ENCODE measurements at places on chromosomes 5 and 9.

DNA sequence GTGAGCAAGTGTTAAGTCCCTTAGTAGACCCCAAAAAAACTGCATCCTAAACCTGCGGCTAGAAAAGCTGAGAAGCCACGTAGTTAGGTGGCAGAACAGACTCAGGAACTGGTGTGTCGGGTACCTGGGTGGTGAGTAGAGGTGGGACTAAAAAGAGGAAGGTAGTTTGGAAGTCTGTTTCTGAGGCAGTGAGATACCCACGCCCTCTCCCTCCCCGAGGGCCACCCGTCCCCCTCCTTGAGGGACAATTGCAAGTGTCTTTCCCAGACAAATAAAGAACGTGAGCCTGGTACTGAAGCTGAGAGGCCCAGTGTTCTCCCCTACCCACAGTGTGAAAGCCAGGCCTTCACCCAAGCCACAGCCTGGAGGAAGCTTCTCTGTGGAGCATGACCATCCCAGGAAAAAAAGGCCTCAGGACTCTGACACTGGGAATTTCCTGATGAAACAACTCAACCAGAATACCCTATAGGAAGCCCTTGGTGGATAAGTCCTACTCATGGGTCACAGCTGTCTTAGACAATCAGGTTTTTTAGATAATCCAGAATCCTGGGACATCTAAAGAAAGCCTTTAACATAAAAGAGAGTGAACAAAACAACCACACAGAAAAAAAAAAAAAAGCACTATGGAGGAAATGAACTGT, 7.0 kb upstream of the CD74 start:
- DNase-seq, result no peak

GRCh38 chr9:18331310-18331684, 142.7 kb upstream of the ADAMTSL1 start:
- no peak for DNase-seq

- DNase-seq, result no peak
Measured at GRCh38 chr9:27194401-27195091, 85.5 kb downstream of the TEK start.

DNA sequence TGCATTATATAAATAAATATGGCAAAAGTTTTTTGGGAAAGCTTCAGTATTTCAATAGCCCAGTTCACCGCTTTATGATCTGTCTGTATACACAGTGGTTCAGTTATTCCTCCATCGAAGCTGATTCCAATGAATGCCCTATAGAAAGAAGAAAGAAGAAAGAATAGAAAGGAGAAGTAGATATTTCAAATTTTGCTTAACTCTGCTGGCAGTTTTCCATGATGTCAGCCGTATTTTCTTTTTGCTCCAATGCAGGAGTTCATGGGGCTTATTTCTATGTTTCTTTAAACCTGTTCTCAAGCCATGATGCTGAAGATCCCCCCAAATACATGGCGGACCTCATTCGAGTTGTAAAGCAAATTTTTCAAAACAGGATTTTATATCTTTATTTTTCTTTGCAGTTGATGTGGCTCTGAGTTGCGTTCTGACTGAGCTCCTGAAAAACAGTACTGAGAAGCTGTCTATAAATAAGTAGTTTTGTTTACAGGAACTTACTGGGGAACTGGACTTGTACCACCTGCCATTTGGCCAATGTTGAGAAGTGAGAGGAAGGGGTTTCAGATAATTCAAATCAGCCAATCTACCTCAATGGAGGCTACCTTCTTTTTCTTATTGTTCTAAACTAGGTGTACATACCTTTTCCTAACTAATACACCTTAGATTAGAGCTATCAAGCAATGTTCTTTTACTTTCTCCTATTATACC, 418.5 kb upstream of the MEF2C start:
- DNase-seq, result no peak

- DNase-seq, result no peak
Measured at GRCh38 chr9:36938617-36939016, 95.5 kb downstream of the PAX5 start.

GRCh38 chr5:68215898-68216244, 315 bp downstream of the PIK3R1 start:
- DNase-seq, result peak; percentile 42

DNA sequence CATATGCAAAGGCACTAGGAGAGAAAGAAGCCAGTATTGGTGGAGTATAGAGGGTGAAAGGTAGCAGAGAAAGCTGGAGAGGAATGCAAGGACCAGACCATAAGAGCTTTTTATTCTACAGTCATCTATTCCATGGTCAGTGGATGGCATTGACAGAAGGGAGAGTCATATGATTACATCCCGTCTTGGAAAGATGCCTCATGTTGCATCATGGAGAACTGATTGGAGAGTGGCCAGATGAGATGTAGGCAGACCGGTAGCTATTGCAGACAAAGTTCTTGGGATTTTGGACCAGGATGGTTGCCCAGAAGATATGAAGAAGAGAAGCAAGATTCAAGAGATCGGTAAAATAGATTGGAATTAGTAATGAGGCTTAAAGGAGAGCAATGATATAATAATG, 260.7 kb downstream of the CHSY3 start:
- DNase-seq, result no peak

- DNase-seq, result no peak
Measured at GRCh38 chr5:161765611-161766010, 80.1 kb downstream of the GABRA6 start.

DNA sequence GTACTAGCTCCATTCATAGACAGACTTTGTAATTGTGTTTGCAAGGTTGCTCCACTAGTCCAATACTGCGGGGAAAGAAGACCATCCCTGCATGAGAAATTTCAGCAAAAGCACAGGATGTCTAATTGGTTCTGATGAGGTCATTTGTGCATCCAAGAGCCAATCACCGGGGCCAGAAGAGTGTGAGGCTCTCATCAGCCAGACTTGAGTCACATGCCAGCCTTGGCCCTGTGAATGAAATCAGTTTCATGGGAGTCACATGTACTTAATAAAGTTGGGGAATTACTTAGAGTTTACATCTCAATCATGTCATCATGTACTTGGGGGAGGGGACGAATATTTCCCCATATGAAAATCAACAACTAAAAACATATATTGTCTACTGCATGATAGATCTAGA, 1236.0 kb downstream of the MAT2B start:
- no peak for DNase-seq

- no peak for DNase-seq
Measured at GRCh38 chr5:157729858-157730257, 1.4 kb upstream of the THG1L start.

- DNase-seq, result no peak
Measured at GRCh38 chr5:131538177-131538593, 96.8 kb downstream of the RAPGEF6 start.

DNA sequence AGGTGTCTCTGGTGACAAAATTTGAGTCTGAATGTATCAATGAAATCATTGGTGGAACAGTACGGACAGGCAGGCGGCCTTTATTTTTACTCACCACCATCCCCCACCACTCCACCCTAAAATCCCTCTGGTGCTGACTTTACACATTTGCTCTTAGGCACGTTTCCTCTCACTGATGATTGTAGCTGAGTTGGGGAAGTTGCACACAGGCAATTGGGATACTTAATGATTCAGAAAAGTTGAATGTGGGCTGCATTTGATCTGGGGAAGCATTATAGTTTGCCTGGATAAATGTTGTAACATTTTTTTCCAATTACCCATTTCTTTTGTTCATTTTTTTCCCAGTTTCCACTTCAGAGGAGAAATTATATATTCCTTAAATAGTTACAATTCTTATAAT, 658.4 kb downstream of the TLR4 start:
- no peak for DNase-seq

DNA sequence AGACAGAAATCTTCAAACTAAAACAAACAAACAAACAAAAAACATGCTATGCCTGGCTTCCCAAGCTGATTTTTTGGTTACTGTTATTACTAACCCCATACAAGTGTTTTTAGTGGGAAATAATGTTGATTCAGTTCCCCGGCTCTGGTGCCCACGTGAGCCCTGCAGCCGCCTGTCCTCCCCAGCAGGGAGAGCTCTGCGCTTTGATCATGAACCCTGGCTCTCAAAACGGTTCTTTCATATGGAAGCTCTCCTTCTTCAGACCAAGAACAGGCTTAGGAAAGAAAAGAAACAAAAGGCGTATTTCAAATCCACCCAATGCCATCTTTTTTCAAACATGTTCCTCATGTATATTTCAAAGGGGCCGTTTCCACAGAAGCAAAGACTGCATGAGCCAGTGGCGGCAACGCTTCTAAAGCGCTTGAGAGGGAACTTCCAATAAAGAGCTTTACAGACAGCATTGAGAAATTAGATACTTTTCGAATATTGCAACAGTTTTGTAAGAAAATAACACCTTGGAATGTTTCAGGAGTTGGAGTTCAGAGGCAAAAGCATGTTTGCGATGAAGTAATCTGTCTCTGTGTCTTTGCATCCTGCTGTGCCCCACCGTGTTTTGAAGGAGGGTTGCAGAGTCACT, 74.8 kb downstream of the ICE1 start:
- peak; percentile 64 for DNase-seq

GRCh38 chr5:45093377-45093776, 284.6 kb downstream of the MRPS30 start:
- DNase-seq, result no peak

DNA sequence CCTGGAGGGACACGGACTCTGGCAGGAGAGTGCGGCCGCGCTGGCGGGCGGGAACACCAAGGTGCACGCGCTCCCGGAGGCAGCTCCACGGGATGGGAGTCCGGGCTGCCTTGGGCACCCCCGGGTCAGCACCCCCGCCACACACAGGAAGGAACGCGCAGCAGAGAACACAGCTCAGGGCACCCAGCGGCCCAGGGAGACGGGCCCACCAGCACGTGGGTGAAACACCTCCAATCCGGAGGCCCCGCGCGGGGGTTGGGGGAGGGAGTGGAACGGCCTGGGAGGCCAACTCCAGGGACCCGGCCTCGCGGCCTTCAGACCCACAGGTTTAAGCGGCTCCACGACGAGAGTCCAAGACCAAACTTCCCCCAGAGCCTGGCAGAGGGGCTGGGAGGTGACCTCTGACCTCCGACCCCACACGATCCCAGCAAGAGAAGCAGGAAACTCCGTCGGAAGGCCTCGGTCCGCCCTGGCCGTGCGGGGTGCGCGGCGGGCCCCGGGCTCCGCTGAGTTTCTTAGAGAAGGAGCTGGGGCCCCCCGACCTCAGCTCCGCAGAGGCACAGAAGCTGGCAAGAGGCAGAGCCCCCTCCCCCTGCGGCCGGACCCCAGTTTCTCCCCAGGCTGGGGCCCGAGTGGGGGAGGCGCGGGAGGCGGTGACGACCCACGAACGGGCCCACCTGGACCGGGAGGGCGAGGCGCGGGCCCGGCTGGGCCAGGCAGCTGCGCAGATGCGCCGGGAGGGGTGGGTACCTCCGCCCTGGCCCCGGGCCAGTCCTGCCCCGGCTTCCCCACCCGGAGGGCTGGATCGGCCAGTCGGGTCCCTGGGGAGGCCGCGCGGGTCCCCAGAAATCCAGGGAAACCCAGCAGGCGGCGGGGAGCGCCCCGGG, 851 bp downstream of the NACC2 start:
- peak; percentile 94 for DNase-seq

- no peak for DNase-seq
Measured at GRCh38 chr5:150397782-150398721, 14.7 kb downstream of the CD74 start.

DNA sequence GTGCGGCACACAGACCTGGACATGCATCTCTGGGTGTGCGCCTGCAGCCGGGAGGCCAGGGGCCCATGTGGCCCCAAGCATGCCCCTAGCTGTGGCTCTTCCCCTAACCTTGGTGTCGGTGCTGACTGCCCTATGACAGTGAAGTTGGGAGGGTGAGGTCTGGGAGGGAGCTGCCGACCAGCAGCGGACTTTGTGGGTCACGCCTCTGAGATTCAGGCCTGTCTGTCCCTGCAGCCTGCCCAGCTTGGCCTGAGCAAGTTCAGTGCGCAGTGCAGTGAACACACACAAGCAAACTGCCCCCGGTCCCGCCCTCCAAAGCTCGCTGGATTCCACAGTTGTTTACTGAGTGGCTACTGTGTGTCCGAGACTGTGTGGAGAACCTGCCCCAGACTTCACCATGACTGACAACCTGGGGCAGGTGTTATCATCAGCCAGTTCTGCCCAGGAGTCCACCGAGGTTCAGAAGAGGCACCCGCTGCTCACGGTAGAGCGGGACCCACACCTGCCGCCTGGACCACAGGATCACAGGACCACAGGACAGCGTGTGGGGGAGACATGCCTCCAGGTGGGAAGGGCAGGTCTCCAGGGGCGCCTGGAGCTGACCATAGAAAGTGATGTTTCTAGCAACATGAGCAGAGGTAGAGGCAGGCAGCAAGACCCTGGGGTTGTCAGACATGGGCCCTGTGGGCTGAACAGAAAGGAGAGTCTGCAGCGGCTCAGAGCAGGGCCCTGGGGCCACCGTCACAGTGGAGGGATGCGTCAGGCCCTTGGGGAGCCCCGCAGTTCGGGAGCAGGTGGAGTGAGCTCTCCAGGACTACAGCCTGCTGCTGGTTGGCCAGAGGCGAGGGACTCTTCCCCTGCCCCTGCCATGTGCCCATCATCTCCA, 105.1 kb downstream of the PHF2 start:
- no peak for DNase-seq

DNA sequence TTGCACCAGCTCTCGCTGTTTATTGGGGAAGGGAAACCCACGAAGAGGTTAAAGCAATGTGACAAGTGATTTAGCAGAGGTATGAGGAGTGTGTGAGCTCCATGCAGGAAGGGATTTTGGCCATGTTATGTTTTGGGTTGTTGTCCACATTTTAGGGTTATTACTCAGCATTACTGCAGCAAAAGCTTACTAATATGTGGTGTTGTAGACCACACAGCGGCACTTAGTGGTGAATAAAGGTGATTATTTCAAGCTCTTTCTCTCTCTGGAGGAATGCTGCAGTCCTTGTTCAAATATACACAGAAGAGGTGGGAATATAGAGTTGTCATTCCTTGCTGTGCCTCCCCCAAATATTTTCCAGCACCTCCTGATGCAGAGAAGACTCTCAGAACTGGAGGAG, 29.7 kb upstream of the AKNA start:
- DNase-seq, result no peak

GRCh38 chr5:153672347-153673090, 182.0 kb downstream of the GRIA1 start:
- DNase-seq, result no peak

DNA sequence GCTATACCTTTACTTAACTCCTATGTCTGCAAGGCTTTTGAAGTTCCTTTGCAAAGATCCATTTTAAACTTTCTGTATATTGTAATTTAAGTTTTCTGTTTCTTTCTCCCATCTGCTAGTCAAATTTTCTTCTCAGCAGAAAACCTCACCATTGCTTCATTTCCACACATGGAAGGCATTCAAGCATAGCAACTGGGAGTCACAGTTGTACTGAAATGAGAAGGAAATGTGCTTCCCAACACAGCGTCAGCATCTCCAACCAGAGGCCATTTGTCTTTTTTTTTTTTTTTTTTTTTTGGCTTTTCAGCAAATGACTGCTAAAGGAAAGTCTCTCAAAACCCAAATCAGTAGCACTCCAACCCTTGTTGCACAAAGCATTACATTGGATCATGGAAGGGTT, 92.5 kb downstream of the RAB3C start:
- no peak for DNase-seq
